ENCODE measurements at places on chromosomes 7 and 10.
A peak's percentile ranks its signal among the peaks of the same experiment; 100 is the strongest.

DNA sequence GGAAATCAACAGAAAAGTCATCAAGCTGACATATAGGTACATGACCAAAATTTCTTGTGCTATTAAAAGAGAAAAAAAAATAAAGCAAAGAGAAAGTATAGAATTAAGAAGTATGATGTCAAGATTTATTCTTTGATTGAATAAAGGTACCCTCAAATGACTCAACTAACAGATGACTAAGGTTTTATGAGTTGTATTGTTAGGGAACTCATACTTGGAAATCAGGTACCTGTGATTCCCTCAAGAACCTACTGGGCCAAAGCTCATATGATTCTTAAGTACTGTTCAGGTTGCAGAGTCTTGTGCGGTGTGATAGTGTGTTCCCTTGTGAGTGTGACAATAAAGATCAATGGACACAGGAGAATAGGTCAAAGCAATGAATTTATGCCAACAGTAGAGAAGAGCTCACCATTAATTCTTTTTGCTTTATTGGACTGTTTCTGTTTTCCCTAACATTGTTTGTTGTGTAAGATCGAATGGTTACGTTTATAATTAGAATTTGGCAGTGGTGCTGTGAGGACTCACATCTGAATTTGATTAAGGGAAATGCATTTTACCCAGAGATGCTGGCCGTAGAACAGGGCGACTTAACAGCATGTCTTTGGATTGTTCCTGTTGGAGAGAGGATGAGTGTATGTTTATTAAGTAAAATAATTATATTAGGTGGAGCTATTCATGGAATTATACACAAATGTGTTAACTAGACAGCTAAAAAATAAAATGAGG, 293.2 kb upstream of the SEMA3D start:
- no peak for DNase-seq

DNA sequence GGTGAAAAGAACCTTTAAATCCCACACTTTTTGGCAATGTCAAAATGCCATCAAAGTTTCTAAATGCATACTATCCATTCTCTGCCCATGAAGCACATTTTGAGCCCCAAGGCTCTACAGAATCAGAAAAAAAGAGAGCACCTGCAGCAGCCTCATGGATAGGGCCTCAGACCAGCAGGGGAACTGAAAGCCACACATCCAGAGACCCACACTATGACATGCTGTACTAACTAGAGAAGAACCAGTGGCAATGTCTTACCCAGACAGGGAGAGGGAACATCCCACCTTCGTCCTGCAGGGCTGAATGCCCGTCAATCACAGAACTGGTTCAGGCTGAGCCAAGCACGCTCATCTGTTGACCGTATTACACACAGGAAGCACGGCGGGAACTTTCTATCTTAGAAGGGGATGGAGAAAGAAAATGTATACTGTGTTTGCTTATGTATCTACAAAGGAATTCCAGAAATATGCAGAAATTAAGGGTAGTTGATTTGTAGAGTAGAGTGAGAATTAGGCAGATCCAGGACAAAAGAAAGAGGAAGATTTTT, 237.2 kb downstream of the GLI3 start:
- DNase-seq = no peak

DNA sequence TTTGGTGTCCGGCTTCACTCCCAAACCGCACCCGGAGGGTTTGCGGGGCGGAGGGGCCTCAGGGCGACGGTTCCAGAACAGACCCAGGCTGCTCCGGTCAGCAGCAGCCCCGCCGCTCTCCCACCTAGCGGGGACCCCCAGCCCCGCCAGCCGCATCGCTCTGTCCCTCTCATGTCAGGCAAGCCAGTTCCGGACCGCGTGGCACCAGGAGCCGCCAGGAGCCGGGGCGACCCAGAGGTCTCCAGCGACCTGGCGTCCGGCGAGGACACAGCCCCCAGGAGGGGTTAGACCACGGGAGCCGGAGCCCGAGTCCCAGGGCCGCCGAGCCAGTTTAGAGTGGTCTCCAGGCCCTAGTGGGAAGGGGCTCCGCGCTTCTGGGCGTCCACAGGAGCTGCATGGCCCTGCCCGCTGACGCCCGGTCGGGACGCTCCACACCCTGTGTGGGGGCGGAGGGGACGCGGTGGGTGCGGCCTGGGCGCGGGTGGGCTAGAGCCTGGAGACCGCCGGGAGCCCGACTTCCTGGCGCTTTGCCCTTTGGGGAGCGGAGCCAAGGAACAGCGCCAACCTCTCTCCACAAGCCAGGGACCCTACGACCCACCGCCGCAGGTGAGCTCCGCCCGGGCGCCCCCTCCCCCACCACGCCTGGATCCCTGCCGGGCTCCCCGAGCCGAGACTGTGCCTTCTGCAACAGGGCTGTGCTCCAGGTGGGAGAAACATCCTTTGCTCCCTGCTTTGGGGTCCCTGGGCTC, 43.4 kb downstream of the ZNF117 start:
- DNase-seq = no peak

DNA sequence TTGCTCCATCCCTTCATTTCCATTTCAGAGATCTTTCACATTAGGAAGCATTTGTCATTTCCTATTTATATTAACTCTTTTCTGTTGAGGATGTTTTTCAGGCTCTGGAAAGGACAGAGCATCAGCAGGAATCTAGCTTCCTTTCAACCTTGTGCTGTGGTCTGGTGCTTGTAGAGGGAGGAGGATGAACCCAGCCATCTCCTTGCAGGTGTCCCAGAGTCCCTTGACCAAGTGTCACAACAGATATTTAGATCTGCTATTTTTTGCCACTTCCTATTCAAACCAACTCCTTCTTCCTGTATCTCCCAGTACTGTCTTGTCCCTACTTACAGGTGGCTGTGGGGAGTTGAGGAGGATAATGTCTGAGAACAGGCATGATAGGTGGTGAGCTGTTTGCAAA, 742.8 kb downstream of the GRID1 start:
- no peak for DNase-seq

DNA sequence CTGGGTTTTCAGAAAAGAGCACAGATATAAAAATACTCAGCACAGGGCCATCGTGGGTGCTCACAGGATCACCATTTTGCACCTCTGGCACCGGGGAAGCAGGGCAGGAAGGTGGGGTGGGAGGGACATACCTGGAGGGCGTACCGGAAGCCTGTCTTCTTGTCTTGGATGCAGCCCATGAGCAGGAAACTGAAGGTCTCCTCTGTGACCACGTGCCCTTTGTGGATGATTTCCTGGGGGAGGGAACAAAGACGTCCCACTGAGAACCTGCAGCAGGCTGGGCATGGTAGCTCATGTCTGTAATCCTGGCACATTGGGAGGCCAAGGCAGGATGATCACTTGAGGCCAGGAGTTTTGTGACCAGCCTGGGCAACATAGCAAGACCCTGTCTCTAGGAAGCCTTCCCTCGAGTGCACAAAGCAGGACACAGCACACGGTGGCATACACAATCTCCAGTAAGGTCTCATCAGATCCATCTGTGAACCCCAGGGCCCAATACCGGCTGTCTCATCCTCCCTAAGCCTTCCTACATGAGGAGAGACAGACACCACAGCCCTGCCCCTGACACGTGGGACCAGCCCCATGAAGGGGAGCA, 9.5 kb downstream of the PTCD1 start:
- no peak for DNase-seq

DNA sequence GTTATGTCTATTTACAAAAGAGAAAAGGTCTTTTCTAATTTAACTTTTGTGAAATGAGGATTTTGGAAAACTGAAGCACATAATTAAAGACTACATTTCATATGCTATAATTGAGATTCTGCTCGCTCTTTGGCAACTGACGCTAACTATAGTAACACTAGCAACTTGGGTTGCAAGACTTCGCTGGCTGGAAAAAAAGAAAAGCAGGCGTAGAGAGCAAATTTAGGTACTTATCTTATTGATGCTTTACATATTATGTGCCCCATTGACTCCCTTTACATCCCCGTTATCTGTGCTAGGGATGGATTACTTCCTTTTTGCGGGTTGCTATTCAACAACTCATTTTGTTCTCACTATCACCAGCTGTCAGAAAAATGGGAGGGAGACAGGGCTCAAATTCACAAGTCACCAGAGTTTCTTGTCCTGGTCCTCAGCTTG, 10.5 kb downstream of the SEMA3C start:
- no peak for DNase-seq

DNA sequence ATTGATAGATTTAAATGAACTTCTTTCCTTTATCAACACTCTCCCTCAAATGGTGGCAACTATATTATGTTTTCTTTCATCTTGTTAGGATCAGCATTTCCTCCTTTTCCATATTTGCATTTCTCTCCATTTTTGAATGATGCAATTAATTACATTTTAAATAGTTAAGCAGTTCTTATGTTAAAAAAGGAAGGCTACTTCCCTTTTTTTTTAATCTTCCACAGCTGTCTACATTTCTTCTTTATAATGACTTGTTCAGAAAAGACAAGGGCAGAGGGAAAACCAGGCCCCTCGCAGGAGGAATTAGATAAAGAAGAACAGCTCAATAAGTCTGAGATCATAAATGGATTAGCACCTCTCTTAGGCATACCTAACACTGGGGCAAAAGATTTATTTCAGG, 208.9 kb downstream of the ARL4A start:
- DNase-seq = no peak

DNA sequence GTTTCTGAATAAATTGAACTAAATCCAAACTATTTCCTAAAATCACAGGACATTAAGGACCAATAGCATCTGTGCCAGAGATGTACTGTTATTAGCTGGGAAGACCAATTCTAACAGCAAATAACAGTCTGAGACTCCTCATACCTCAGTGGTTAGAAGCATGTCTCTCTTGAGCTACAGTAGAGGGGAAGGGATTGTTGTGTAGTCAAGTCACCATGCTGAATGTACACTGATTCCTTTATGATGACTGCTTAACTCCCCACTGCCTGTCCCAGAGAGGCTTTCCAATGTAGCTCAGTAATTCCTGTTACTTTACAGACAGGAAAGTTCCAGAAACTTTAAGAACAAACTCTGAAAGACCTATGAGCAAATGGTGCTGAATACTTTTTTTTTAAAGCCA, 13.9 kb downstream of the MEST start:
- DNase-seq = no peak

DNA sequence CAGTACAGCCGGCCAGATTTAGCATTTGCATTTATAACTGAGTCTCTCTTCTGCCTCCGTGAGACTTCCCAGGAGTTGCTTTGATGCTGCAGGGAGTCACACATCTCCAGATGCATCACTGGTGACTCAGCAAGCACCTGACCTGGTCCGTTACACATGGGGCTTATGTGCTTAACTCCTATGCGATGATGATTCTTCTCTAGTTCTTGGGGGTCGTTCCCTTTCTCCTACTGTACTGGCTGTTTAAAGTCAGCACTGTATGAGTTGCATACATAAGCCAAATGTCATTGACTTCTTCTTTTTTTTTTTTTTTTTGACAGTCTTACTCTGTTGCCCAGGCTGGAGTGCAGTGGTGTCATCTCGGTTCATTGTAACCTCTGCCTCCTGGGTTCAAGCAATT, 13.0 kb upstream of the AKR1E2 start:
- no peak for DNase-seq

DNA sequence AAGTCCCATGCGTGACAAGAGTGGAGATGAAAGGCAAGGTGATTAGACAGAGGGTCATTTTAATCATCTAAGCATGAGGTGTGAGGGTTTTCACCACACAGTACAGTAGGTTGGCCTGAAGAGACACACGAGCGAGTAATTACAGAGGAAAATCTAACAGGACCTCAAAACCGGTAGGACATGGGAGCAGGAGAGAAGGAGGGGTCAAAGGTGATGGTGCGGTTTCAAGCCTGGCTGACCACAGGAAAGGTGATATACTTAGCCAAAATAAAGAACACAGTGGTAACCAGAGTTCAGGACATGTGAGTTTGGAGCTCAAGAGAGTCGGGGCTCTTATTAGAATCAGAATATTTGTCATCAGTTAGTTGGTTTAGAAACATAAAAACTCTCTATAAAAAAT, 20.0 kb downstream of the GLI3 start:
- DNase-seq = no peak

- DNase-seq = peak; percentile 75
Measured at GRCh38 chr10:100338434-100339036, 8.5 kb upstream of the SCD start.

- DNase-seq = no peak
Measured at GRCh38 chr10:44314802-44315460, 70.0 kb downstream of the CXCL12 start.

GRCh38 chr10:44965104-44965503, 5.5 kb downstream of the RASSF4 start:
- no peak for DNase-seq

- no peak for DNase-seq
Measured at GRCh38 chr10:50375051-50375452, 123.7 kb upstream of the ASAH2 start.

DNA sequence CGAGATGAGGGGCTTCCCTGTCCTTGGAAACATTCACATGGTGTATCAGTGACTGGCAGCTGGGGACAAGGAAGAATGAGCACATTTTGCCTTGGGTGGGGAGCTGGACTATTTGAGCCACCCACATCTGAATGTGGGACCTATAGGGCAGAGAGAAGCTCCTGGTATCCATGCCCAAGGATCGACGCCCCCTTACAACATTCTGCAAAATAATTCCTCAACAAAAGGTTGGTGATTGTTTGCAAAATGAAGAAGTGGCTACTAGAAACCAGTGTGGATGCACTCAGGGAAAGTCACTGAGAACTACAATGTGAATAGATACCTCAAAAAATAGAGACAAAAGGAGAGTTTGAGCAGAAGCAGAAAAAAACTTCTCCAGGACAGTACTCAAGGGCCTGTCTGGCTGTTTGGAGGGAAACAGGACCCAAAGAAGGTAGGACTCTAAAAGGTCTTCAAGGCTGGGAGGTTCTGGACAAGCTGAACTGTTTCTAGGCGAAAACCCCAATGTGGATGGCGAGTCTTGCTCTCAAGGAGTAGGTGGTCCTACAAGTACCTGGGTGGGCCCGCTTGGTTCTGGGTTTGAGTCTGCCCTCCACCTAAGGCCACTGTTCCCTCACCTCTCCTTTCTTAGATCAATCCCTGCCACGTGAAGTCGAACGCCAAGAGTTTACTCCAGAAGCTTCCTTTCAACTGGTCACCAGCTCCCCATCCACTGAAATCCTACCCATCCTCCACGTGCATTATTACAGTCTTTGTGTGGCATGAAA, 125.0 kb upstream of the ZNF746 start:
- no peak for DNase-seq

DNA sequence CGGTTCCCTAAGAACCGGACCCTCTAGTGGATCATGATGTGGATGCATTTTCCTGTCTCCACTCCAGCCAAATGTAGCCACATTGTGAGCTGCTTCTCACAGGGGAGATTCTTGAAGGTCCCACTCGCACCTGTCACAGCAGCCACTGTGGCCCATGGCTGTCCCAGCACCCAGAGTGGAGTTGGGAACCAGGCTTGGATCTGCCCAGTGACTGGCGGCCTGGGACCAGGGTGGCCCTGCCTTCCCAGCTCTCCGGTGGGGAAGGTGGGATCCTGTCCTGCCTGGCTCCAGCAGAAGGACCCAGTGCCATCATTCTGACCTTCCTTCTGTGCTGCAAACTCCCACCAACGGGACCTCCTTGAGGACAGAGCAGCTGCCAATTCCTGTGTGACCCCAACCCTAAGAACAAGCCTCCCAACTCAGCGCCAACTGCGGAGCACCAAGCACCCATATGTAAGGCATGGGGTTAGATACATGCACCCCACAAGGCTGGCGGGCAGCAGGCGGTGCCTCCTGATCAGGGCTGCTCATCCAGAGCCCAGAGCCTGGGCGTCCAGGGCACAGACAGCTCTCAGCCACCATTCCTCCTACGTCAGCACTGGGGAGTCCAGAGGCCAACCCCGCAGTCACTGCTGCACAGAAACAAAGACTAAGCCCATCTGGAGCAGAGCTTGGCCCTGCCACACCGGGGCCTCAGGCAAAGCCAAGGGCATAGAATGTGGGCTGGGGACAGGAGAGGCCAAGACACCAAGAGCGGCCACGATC, 28.8 kb downstream of the EBF3 start:
- no peak for DNase-seq

GRCh38 chr10:35058134-35058533, 32.0 kb downstream of the CUL2 start:
- no peak for DNase-seq
